ENCODE measurements at places on chromosomes 11 and 22. TPM values are rescaled to one million over a fixed set of nuclear protein-coding genes. Genes with fewer than 3 reads are reported as not detected.

Gene SWAP70
- total RNA-seq: 14.3 TPM

Gene OPCML
- total RNA-seq: 0.12 TPM

Gene DDTL
- total RNA-seq: 1.5 TPM

Gene C22orf31
- total RNA-seq: not detected

Gene RFPL3
- not detected for total RNA-seq

Gene STT3A
- total RNA-seq: 270 TPM

Gene TOLLIP
- 26.9 TPM for total RNA-seq

Gene VPREB1
- not detected for total RNA-seq

Measured in H4 (cell line).